Esophagus squamous epithelium (tissue), 5 donors: ENCODE measurements at places on chromosomes 2 and 18.

GRCh38 chr18:21996351-21996826, 173.0 kb upstream of the GATA6 start:
- no peaks in the 10 kb centered on the region for H3K4me1 ChIP-seq
- no peaks in the 10 kb centered on the region for H3K36me3 ChIP-seq
- H3K27me3 ChIP-seq = no peaks in the 10 kb centered on the region
- no peak overlapping the region for H3K4me3 ChIP-seq
- DNase-seq = no peak

DNA sequence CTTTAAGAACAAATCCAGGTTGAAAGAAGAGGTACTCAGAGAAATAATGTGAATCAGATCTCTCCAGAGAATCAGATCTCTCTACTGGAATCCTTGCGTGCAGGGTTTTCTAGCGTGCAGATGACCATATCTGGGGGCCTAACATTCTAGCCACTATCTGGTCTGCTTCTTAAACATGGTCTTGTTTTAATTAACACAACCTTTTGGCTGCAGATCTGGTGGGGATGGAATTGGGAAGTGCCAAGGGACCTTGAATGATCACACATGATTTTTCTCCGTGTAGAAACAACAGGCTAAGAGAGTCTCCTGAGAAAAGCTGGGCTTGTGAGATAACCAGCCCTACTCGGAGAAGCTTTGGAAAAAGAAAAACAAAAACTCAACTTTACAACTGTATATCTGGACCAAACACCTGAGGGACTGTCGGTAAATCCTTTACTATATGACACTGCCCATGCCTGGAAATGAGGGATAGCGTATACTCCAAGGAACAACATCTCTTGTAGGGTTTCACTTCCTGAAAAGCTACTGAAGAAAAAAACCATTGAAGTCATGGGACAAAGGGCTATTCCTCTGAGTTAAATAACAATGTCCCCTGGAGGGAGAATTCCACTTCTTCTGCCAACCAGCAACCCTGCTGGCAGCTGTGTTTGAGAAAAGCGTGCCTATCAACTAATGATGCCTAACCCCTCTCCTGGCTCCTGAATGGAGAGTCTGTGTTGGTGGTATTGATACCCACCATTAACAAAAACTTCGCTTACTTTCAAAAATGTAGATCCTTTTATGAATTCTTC, 171.0 kb upstream of the REV1 start:
- H3K27ac ChIP-seq = no peak overlapping the region
- H3K4me3 ChIP-seq = no peak overlapping the region
- DNase-seq = no peak
- no peaks in the 10 kb centered on the region for H3K4me1 ChIP-seq
- H3K36me3 ChIP-seq = no peaks in the 10 kb centered on the region
- no peaks in the 10 kb centered on the region for H3K27me3 ChIP-seq

DNA sequence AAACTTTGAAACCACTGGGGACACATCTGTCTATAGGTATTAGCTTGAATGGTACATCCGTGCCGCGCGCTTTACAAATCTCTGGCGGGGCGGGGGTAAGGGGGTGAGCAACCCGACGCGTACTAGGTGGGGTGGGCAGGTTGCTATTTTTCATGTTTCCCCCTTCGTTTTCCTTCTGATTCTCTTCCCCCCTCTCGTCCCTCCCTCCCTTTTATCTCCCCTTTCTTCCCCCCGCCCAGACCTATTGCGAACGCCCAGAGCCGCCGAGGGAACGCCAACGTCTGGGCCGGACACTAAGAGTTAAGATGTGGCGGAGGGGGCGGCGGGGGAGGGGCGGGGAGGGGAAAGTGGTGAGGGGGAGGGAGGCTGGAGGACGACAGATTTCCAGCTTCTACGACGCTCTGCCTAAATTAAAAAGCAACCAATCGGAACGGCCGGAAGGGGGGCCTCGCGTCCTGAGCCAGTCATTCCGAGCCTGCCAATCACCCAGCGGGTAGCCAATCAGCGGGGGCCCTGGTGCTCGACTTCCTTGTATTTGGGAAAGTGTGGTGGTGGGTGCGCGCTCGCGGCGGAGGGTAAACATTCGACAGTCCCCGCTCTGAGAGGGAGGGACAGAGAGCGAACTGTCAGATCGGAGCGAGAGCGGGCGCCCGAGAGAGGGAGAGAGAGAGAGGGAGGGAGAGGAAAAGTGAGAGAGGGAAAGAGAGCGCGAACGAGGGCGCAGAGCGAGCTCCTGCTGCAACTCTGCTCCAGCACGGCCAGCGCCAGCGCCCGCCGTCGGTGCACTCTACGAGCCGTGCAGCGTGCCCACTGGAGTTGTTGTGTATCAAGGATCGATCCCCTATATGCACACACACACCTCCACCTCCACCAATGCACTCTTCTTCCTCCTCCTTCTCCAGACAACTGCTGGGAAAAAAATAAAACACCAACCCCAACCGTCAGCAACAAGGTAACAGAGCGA, at the start of gene POU3F3:
TSS of gene POU3F3 (plus strand) at position 582 of the 964 bp plus-strand sequence. CDS start 1,396 bp downstream, outside the sequence.
- peaks cover 30% of the 10 kb centered on the region for H3K4me1 ChIP-seq
- H3K36me3 ChIP-seq = no peaks in the 10 kb centered on the region
- no peak within 1 kb of the TSS for H3K27ac ChIP-seq
- no peak for DNase-seq
- H3K27me3 ChIP-seq = peaks cover 62% of the 10 kb centered on the region

DNA sequence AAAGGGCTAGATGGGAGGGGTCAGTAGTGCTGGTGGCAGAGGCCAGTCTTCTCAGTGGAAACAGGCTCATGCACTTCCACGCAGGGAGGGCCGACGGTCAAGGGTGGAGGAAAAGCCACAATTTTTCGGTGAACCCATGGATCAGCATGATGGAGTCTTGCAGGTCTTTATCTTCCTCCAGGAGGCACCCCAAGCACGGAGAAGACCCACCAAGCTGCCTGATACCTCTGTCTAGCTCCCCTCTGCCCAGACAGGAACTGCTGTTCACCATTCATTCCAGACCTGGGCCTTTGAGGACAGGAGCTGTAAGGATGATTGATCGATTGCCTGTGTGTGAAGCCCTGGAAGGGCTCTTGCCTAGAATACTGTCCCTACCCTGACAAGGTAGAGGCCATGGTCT, 2.8 kb upstream of the LRRFIP1 start:
- no peak overlapping the region for H3K27ac ChIP-seq
- peaks cover 5% of the 10 kb centered on the region for H3K4me1 ChIP-seq
- H3K27me3 ChIP-seq = no peaks in the 10 kb centered on the region
- no peaks in the 10 kb centered on the region for H3K36me3 ChIP-seq

- no peak overlapping the region for H3K4me3 ChIP-seq
- H3K36me3 ChIP-seq = no peaks in the 10 kb centered on the region
- no peak for DNase-seq
- H3K27me3 ChIP-seq = no peaks in the 10 kb centered on the region
- H3K4me1 ChIP-seq = no peaks in the 10 kb centered on the region
- H3K27ac ChIP-seq = no peak overlapping the region
Measured at GRCh38 chr2:188158337-188159100, 133.2 kb upstream of the GULP1 start.

GRCh38 chr2:231660860-231661259, 47.5 kb upstream of the PTMA start:
- H3K36me3 ChIP-seq = no peaks in the 10 kb centered on the region
- no peak overlapping the region for H3K27ac ChIP-seq
- no peak for DNase-seq
- no peaks in the 10 kb centered on the region for H3K27me3 ChIP-seq

- H3K36me3 ChIP-seq = no peaks in the 10 kb centered on the region
- H3K4me1 ChIP-seq = no peaks in the 10 kb centered on the region
- H3K4me3 ChIP-seq = no peak overlapping the region
- DNase-seq = no peak
- H3K27ac ChIP-seq = no peak overlapping the region
- H3K27me3 ChIP-seq = no peaks in the 10 kb centered on the region
Measured at GRCh38 chr2:60033325-60033724, 520.1 kb downstream of the BCL11A start.

DNA sequence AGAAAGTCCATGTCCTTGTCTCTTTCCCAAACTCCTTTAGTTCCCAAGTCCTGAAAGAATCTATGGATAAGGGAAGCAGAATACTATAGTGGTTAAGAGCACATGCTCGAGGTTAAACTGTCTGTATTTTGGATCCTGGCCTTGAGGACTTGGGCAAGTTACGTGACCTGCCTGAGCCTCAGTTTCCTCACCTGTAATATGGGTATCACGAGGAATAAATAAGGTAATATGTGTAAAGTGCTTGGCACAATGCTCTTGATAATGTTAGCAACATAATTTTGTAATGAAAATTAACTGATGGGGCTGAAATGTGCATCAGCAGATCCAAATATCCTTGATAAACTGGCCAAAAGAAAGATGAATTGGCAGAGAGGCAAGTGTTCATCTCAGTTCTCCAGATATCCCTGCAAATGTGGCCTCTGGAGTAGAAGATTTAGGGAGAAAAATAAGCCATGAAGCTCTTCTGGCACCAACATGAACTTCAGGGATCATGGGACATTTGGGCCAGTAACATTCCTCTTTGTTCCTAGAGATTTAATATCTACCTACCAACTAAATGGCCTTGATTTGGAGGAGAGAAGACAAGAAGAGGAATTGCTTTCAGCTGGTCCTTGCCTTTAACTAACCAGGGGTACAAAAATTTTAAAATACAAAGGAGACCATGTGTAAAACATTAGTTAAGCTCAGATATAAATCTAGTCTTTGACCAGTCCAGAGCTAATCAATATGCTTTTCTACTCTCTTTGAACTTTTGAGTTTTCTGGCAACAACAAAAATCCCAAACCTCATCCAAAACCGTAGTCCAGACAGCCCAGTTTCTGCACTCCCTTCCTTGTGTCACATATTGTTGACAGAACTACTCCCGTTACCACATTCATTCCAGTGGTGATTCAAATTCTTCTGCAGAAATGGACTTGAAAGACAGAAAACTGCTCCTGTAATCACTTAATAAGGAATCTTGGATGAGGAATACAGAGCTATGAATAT, 52.7 kb upstream of the EML4 start:
- no peak overlapping the region for H3K4me3 ChIP-seq
- peaks cover 5% of the 10 kb centered on the region for H3K4me1 ChIP-seq
- no peaks in the 10 kb centered on the region for H3K27me3 ChIP-seq
- no peak for DNase-seq

DNA sequence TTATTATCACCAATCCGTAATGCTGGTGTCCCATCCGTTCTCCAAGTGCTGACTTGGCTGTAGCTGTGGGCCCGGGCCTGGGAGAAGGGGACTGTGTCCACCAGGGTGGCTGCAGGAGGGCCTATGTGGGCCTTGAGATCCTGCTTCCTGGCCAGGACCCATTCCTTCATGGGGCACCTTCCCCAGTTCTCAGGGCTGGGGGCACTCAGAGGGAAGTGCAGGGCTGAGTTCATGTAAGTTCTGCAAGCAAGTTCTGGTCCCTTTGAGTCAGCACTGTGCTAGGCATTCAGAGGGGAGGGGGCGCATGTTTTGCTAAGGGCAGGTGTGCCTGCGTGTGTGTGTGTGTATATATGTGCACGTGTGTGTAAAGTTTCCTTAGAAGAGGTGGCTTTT, 94.0 kb downstream of the GLI2 start:
- H3K27me3 ChIP-seq = no peaks in the 10 kb centered on the region
- no peak overlapping the region for H3K27ac ChIP-seq
- H3K36me3 ChIP-seq = no peaks in the 10 kb centered on the region
- DNase-seq = no peak
- no peak overlapping the region for H3K4me3 ChIP-seq

DNA sequence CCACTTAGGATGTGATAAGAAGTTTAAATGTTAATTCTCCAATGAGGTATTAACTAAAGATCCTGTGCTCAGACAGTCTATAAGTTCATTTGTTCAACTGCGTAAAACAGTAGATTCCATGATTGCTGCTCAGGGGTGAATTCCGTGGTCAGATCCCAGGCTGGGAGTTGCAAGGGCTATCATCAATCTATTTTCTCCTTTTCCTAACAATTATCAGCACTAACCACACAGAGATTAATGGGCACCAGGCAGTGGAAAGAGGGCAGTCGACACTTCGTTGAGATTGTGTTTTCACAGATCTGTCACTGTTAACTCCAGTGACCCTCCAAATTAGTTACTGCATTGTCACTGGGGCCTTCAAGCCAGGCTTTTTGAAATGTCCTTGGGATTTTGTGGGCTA, 154.1 kb upstream of the SPRED2 start:
- H3K27ac ChIP-seq = no peak overlapping the region
- no peaks in the 10 kb centered on the region for H3K27me3 ChIP-seq
- H3K36me3 ChIP-seq = no peaks in the 10 kb centered on the region
- H3K4me3 ChIP-seq = no peak overlapping the region
- no peak for DNase-seq
- H3K4me1 ChIP-seq = no peaks in the 10 kb centered on the region

- no peak overlapping the region for H3K4me3 ChIP-seq
- H3K4me1 ChIP-seq = peaks cover 33% of the 10 kb centered on the region
- no peaks in the 10 kb centered on the region for H3K27me3 ChIP-seq
- H3K27ac ChIP-seq = peak overlapping the region; percentile 41
- no peak for DNase-seq
Measured at GRCh38 chr2:10004401-10004800, 38.9 kb upstream of the KLF11 start.

DNA sequence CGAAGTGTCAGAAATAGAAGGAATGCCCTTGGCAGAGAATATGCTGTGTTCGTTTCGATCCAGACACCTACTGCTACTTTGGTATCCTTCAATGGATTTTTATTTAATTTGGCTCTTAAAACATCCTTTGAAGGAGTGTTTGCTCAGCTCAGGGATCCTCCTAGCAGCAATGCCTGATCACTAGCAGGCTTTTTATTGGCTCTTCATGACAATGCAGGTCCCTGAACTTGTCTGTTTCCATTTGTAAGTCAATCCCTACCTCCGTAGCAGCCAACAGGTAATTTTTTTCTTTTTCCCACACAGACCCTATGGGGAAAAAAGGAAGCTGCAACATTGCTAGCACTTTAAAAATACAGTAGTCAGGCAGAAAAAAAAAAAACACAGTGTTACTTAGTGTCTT, 366.2 kb upstream of the LRRTM1 start:
- H3K4me1 ChIP-seq = no peaks in the 10 kb centered on the region
- no peak overlapping the region for H3K4me3 ChIP-seq
- H3K36me3 ChIP-seq = no peaks in the 10 kb centered on the region
- H3K27ac ChIP-seq = no peak overlapping the region
- H3K27me3 ChIP-seq = no peaks in the 10 kb centered on the region

DNA sequence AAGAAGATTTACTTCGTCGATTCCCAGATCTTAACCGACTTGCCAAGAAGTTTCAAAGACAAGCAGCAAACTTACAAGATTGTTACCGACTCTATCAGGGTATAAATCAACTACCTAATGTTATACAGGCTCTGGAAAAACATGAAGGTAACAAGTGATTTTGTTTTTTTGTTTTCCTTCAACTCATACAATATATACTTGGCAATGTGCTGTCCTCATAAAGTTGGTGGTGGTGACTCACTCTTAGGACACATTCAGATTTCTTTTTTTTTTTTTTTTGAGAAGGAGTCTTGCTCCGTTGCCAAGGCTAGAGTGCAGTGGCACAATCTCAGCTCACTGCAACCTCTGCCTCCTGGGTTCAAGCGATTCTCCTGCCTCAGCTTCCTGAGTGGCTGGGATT, 26.8 kb downstream of the MSH2 start:
- no peak overlapping the region for H3K27ac ChIP-seq
- H3K4me3 ChIP-seq = no peak overlapping the region
- no peaks in the 10 kb centered on the region for H3K27me3 ChIP-seq
- DNase-seq = no peak
- no peaks in the 10 kb centered on the region for H3K4me1 ChIP-seq
- peaks cover 9% of the 10 kb centered on the region for H3K36me3 ChIP-seq

- no peak overlapping the region for H3K4me3 ChIP-seq
- H3K4me1 ChIP-seq = no peaks in the 10 kb centered on the region
- DNase-seq = no peak
- no peaks in the 10 kb centered on the region for H3K36me3 ChIP-seq
- H3K27ac ChIP-seq = no peak overlapping the region
- no peaks in the 10 kb centered on the region for H3K27me3 ChIP-seq
Measured at GRCh38 chr2:63486861-63487290, 101.4 kb downstream of the WDPCP start.

GRCh38 chr18:70418546-70419311, 129.9 kb downstream of the SOCS6 start:
- no peak overlapping the region for H3K4me3 ChIP-seq
- no peaks in the 10 kb centered on the region for H3K27me3 ChIP-seq
- DNase-seq = no peak
- H3K27ac ChIP-seq = no peak overlapping the region
- peaks cover 28% of the 10 kb centered on the region for H3K4me1 ChIP-seq
